ENCODE measurements at places on chromosomes 6 and 20. TPM values are rescaled to one million over a fixed set of nuclear protein-coding genes. Genes with fewer than 3 reads are reported as not detected.

Gene BCLAF1
- total RNA-seq, result 150 TPM

Gene HAO1
- total RNA-seq, result not detected

Gene MCCD1
- not detected for total RNA-seq

Gene PRSS16
- total RNA-seq, result not detected

Gene SAMD3
- not detected for total RNA-seq

Gene NHSL1
- 63.3 TPM for total RNA-seq

Gene ANKEF1
- total RNA-seq, result 2.3 TPM

Gene STMND1
- not detected for total RNA-seq

Gene HLA-DRA
- 2.9 TPM for total RNA-seq

Gene PRKN
- 0.16 TPM for total RNA-seq

Gene HSPA12B
- 11.1 TPM for total RNA-seq

Gene VSTM2L
- total RNA-seq, result under 0.01 TPM

Gene CTCFL
- total RNA-seq, result not detected

Gene SERPINB6
- 114 TPM for total RNA-seq

Gene SLC22A16
- total RNA-seq, result not detected

Gene ENPP4
- total RNA-seq, result 5.5 TPM

Gene GPX5
- not detected for total RNA-seq

Gene CLPSL2
- total RNA-seq, result not detected

Gene MYB
- total RNA-seq, result not detected

Gene DYNLT2
- 0.88 TPM for total RNA-seq

Gene CCR6
- total RNA-seq, result not detected

Gene CLIC5
- 0.06 TPM for total RNA-seq

Gene VGLL2
- total RNA-seq, result not detected

Gene SLC39A7
- 109 TPM for total RNA-seq

Gene CALHM6
- total RNA-seq, result 1.3 TPM

Gene FOXQ1
- total RNA-seq, result not detected

Gene PSORS1C1
- 8.1 TPM for total RNA-seq

Gene CYP39A1
- total RNA-seq, result 0.97 TPM

Gene KIF6
- total RNA-seq, result not detected

Gene PRELID3B
- total RNA-seq, result 63.9 TPM

Gene C6orf132
- total RNA-seq, result 0.06 TPM

Gene RAMACL
- total RNA-seq, result 1.8 TPM

Gene POLR1C
- total RNA-seq, result 24.6 TPM
